Dermis microvascular lymphatic vessel endothelial cell (primary cell): ENCODE measurements at places on chromosomes 7 and 10. TPM values are rescaled to one million over a fixed set of nuclear protein-coding genes. Genes with fewer than 3 reads are reported as not detected.
A peak's percentile ranks its signal among the peaks of the same experiment; 100 is the strongest.

- no peak for DNase-seq
Measured at GRCh38 chr7:134922720-134923704, 63.3 kb upstream of the AGBL3 start.

- DNase-seq, result peak; percentile 74
Measured at GRCh38 chr10:110576220-110576619, 8.7 kb downstream of the SMC3 start.

DNA sequence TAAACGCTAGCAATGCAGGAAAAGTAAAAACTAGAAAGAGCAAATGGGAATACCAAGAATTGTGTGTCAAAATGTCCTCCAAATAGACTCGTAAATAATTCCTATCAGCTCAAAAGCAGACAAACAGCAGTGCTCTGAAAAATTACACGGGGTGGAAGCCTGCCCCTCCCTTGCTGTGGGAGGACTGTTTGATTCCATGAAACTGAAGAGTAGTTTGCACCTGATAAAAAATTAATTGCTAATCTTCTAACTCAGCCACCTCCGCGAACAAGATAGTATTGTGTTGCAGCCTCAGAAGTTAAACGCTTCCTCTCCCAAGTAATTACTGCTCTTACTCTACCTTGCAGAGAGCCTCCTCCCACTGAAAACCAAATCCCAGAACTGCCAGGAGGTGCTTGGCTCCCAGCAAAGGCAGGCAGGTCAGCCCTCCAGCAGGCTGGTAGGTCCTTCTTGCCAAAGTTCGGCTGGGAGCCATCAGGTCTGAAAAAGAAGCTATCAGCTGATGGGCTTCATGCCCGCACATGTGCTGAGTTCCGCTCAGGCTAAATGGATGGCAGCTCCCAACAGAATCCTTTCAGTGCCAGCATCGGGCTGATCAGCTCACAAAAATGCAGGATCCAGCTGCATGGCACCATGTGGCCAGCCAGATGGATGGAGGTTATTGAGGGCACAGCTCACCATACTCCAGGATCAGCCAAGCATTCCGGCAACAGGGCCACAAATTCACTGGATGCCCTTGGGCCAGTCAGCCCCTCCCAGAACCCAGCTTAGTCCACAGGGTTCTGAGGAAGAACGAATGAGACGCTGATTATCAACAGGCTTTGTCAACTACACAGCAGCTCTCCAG is 37.1 kb downstream of the MAD1L1 start:
- no peak for DNase-seq

DNA sequence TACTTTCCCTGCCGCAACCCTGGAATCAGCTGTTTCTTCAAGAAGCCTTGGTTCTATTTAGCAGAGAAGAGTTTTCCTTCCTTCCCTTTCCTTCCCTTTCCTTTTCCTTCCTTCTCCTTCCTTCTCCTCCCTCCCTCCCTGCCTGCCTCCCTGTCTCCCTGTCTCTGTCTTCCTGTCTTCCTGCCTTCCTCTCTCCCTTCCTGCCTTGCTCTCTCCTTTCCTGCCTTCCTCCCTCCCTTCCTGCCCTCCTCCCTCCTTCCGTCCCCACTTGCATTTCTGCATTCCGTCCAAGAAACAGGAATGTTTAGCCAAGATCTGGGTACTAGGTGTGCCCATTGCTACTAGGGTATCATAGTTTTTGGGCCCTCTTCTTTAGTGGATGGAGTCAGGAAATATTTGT is 21.9 kb downstream of the SND1 start:
- no peak for DNase-seq

GRCh38 chr10:104209575-104210198 is 22.5 kb downstream of the CFAP43 start:
- DNase-seq, result peak; percentile 54

DNA sequence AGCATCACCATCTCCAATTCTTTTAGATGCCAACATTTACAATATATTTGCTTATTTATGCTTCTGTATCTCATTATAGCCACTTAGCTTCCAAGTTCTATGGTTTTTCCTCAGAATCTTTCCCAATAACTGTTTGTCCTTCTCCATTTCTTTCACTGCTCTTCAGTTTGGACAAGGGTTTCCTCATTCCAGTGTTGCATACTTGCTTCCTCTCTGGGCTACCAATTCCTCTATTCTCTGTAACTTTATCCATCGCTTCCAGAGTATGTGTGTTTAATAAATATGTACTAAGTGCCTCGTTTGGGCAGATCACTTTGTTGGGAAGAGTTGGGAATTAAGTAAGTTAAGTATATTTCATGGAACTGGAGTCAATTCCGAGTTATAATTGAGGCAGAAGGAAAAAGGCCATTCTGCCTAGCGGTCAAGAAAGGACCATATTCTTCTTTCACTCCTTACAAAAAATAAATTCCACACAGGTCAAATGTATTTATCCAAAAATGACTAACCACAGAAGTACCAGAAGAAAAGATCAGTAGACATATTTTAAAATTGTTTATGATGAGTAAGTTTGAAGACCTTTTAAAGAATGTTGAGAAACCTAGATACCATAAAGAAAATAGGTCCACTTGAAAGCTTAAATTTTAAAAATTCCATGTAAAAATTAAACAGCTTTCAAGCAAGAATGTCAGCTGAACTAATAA is 10.8 kb downstream of the STAMBPL1 start:
- DNase-seq, result no peak

DNA sequence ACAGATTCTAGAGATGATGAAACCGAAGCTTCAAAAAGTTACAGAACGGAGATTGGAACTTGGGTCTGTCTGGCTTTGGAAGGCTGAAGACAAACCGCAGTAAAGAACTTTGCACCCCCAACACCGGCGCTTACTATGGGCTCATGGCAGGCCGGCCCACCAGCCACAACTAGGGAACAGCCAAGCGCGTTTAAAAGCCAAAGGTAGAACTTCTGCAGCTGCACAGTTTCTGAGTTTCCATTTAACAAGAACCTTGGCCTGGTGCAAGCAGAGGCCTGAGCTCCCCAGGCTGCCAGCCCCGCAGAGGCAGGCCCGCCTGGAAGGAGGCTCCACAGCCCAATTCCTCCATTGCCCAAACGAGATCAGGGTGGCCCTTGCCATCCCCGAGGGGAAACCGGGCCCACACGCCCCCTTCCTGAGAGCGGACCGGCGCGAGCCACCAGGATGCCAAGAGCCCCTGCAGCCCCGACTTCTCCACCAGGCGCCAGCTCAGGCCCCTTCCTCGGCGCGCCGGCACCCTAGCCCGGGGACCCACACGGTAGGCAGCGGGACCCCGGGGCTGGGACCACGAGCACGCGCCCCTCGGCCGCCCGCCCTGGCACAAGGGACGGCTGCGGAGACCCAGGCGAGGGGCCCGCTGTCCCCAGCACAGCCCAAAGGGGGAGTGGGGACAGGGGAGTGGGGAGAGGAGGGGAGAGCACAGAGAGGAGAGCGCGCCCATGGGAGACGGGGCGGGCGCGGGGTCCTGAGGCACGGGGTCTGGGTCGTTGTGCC is 566 bp downstream of the MAD1L1 start:
- no peak for DNase-seq

DNA sequence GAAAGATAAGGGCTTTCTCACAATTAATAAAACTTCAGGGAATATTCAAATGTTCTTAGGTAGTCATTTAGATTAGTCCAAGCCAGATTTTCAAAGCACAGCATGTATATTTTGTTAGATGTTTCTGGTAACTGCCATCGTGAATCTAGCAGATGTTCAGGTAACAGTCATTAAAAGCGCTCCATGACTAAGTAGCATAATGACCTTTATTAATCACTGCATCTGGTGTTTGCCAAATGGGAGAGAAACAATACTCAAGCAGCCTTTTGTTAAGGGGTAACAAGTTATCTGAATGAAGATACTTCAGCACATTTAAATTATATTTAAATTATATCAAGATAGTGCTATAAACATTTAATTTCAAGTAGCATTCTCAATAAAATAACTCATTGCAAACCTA is 47.5 kb downstream of the USP6NL start:
- no peak for DNase-seq

- DNase-seq, result no peak
Measured at GRCh38 chr7:74183653-74184450, 9.7 kb downstream of the EIF4H start.

GRCh38 chr10:26779176-26779860 is 81.4 kb downstream of the ABI1 start:
- DNase-seq, result no peak

DNA sequence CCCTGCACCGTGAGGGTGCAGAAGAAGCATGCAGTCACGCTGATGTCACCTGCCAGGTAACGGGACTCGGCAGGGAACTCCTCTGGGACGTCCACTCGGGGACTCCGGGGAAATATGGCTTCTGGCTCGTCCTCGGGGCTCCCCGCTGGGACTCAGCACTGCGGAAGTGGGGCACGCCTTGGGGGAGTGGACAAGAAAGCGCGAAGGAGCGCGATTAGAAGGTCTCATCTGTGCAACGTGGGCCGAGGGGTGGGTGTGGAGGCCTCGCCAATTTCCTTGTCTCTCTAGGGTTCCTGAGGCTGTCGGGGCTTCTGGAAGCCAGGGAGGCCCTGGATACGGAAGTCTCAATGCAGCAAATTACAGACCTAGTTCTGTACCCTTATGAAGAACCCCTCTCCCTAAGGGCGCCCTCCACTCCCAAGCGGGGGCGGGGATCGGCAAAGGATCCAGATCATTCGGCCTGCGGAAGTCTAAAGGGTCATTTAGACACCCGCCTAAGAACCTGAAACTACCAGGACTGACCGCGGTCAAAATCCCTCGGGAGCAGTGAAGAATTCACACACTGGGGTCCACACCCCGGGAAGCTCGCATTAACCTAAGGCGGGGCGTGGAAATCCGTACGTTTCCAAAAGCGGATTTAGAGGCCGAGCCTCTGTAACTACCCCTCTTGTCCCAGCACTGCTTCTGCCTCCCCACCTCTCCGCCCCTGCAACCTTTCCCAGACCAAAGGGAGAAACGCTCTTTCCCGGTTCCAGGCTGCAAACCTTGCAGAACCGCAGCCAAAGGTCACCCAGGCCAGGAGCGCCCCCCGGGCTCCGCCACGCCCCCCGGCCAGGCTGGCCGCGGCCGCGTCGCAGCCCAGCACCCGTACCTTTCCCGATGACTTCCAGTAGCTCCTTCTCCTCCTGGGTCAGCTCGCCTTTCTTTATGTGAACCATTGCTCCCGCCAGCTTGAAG is 640 bp downstream of the ANKMY2 start:
- peak; percentile 28 for DNase-seq

GRCh38 chr7:74657692-74658177 is at the start of gene GTF2I:
Gene GTF2I, plus strand, starts transcription at chr7:74657718. Its CDS starts 31,411 bp downstream, at chr7:74689129.
- no peak for DNase-seq

DNA sequence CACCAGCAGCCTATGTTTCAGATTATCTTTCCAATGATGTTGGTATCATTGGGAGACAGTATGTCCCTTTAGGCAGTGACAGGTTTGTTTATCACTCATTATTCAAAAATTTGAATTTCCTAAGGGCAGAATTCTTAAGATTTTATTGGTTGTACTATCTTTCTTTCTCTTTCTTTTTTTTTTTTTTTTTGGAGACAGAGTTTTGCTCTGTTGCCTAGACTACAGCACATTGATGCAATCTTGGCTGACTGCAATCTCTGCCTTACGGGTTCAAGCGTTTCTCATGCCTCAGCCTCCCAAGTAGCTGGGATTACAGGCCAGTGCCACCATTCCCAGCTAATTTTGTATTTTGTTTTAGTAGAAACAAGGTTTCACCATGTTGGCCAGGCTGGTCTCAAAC is 111.2 kb downstream of the PON1 start:
- DNase-seq, result no peak

DNA sequence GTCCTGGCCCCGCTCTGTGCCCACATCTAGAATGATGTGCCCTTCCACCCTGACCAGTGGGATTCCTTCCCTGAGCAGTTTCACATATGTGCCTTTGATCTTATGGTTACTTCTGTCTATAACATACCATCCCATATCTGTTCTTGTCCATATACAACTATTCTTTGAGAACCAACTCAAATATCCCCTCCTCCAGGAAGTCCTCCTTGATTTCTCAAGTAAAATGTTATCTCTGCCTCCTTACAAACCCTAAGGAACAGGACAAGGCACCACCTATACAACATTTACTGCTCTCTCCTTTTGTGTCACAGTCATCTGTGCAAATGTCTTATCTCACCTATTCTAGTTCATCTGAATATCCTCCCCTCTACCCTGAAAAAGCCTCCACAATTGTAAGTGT is 28.2 kb downstream of the HABP2 start:
- no peak for DNase-seq

- DNase-seq, result no peak
Measured at GRCh38 chr7:14501436-14501835, 401.1 kb downstream of the DGKB start.

DNA sequence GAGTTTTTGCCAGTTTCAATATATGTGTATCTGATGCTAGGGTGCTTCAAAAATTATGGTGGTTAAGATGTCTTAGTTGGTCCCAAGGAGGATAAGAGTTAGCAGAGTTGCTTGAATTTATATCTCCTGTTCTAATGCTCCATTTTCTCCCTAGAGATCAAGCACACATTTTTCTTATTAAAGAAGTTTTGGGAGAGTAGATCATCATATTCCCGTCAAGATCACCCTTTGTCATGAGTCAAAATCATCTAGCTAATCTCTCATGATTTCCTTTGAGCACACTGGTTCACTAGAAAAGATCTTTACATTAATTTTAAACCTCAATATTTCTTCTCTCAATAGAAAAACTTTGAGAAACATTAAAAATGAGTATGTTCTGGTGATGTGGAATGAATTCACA is 429.9 kb upstream of the SEMA3A start:
- DNase-seq, result no peak

- DNase-seq, result no peak
Measured at GRCh38 chr7:27082171-27082570, 13.6 kb downstream of the HOXA1 start.

DNA sequence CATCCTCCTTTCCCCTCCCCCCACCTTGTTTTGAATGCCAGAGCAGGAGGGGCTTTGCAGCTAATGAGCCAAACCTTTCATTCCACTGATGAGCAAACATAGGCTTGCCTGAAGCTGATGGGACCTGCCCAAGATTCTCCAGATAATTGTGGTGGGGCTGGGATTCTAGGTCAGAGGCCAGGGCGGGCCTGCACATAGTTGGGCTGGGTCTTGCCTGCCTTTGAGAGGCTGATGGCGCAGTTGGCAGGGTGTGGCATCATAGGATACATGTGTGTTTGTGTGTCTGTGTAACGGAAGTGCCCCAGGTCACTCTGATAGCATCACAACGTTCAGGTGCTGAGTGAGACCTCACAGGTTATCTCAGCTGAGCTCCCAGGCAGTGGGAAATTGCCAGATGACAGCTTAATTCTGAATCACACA is 22.9 kb downstream of the BTBD16 start:
- no peak for DNase-seq

Gene ORAI2
- total RNA-seq, result 57.9 and 106 TPM in 2 replicates

Gene TMEM209
- 4.2 and 5.7 TPM in 2 replicates for total RNA-seq

Gene TRIM74
- 0.13 TPM in 1 of 2 replicates, not detected in the other for total RNA-seq

Gene WIPF3
- not detected in 2 replicates for total RNA-seq

Gene SORBS1
- 0.77 and 2.4 TPM in 2 replicates for total RNA-seq

Gene GPNMB
- 0.13 TPM in 1 of 2 replicates, not detected in the other for total RNA-seq

Gene FAM3C
- total RNA-seq, result 29.3 and 30.6 TPM in 2 replicates

Gene PITX3
- not detected in 2 replicates for total RNA-seq

Gene UFSP1
- total RNA-seq, result 1.3 and 2.0 TPM in 2 replicates
